ENCODE measurements at places on chromosomes 4 and X.
A peak's percentile ranks its signal among the peaks of the same experiment; 100 is the strongest.

DNA sequence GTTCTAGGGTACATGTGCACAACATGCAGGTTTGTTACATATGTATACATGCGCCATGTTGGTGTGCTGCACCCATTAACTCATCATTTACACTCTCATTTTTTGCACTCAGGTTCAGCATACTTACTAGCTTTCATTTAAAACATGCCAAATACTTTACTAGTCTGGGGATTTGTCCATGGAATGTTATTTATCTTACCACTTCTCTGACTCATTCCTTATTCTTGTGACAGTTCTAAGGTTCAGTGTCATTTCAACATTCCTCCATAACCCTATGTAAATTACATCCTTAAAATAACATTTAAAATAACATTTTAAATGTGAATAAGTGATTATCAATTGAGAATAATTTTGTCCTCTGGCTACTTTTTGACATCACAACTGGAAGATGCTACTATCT, 19.5 kb upstream of the SYTL5 start:
- H3K27me3 ChIP-seq, result no peaks in the 10 kb centered on the region
- no peak overlapping the region for H3K27ac ChIP-seq
- H3K4me3 ChIP-seq, result no peak overlapping the region
- DNase-seq, result no peak

DNA sequence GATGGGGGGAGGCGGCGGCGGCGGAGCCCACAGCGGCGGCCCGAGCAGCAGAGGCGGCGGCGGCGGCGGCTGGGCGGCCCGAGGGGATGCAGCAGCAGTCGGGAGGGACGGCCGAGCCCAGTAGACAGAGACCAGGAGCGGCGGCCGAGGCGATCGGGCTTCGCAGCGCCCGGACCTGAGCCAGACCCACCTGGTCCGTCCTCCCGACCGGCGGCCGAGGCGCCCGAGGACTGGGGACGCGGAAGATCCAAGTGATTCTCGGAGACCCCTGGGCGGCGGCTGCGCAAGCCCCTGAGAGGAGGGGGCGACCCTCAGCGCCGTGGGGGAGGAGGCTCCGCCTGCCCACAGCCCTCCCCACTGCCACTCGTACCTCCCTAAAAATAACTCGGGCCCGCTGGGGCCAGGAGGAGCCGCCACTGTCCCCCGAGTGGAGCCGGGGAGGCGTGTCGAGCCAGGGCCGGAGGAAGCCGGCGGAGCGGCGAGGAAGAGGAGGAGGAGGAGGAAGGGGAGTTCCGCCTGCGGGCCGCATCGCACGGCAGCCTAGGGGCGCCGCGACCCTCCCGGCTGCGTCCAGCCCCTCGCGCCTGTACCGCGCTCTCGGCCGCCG, 608 bp downstream of the RAPGEF2 start:
- H3K4me1 ChIP-seq, result peaks cover 26% of the 10 kb centered on the region
- peak overlapping the region; percentile 97 for H3K4me3 ChIP-seq
- DNase-seq, result peak; percentile 47
- H3K27ac ChIP-seq, result no peak overlapping the region

DNA sequence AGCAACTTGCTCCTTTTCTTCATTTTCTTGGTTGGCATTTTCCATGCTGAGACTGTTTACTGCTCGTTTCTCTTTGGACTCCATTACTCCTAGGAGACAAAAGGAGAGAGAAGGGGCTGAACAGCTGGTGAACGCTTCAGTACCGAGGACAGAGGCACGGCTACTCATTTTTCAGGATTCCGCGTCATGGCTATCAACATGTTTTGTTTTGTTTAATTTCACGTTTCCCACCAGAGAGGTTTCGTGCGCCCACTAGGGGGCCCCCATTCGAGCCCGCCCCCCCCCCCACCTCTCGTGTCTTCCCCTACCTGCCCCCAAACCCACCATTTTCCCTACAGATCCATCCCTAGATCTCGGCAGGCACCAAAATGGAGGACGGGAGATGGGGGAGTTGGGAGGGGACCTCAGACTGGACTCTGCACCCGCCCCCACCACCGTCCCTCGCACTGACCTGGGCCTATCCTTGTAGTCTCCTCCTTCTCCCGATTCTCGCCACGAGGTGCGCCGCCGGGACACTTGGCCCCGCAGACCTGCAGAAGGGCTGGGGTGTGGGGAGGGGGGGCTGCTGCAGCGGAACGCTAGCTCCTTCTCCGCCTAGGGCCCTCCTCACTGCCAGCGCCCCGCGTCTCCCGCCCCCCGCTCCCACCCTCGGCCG, 653 bp downstream of the BEX1 start:
- H3K27ac ChIP-seq, result no peak overlapping the region
- H3K4me1 ChIP-seq, result no peaks in the 10 kb centered on the region
- no peak overlapping the region for H3K4me3 ChIP-seq
- DNase-seq, result no peak
- H3K36me3 ChIP-seq, result no peaks in the 10 kb centered on the region
- H3K27me3 ChIP-seq, result no peaks in the 10 kb centered on the region

GRCh38 chr4:41992967-41993857, 2.9 kb downstream of the SLC30A9 start:
- no peak overlapping the region for H3K27ac ChIP-seq
- H3K4me1 ChIP-seq, result peaks cover 22% of the 10 kb centered on the region
- DNase-seq, result no peak
- no peaks in the 10 kb centered on the region for H3K27me3 ChIP-seq
- H3K36me3 ChIP-seq, result no peaks in the 10 kb centered on the region
- H3K4me3 ChIP-seq, result no peak overlapping the region

DNA sequence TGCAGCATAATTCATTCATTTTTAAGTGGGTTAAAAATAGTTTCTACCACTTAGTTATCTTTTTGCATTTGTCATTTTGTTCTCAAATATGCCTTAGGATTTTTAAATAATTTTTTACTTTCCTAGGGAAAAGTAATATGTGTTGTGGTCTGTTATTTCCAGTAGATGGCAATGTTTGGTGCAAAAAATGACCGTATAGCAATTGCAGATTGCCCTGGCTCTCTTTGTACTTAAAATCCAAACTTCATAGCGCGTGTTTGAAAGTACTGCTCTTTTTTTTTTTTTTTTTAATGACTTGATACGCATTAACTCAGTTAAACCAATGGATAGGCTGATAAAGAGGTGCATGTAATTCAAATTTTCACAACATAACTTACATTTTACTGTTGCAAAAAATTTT, 74.4 kb upstream of the RBMX start:
- peaks cover 3% of the 10 kb centered on the region for H3K4me1 ChIP-seq
- no peak overlapping the region for H3K27ac ChIP-seq
- no peak overlapping the region for H3K4me3 ChIP-seq
- no peaks in the 10 kb centered on the region for H3K27me3 ChIP-seq

- H3K27ac ChIP-seq, result no peak overlapping the region
- H3K4me1 ChIP-seq, result no peaks in the 10 kb centered on the region
- H3K27me3 ChIP-seq, result no peaks in the 10 kb centered on the region
- peaks cover 20% of the 10 kb centered on the region for H3K36me3 ChIP-seq
- peak; percentile 58 for DNase-seq
- peak overlapping the region; percentile 71 for H3K4me3 ChIP-seq
Measured at GRCh38 chr4:15004739-15005301, 2.5 kb downstream of the CPEB2 start.

DNA sequence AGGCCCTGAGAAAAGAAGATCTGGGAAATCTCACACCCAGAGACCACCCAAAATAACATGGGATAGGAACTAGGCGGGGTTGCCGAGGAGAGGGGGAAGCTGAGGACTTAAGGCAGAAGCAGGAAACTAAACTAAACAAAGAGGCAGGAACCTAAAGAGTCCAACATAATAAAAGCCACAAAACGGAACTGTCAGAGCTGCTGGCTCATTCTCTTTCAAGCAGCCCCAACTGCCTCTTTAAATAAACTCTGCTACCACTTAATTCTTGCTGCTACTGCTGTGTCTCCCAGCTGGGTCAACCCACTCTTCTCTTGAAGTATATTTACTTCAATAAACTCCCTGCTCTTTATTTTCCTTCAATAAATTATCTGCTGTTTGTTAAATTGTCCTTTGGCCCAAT, 44.5 kb downstream of the MAGEB16 start:
- H3K27ac ChIP-seq, result no peak overlapping the region
- no peaks in the 10 kb centered on the region for H3K36me3 ChIP-seq
- no peak overlapping the region for H3K4me3 ChIP-seq
- H3K4me1 ChIP-seq, result no peaks in the 10 kb centered on the region
- DNase-seq, result no peak

GRCh38 chrX:153639177-153640044, 7.6 kb upstream of the DUSP9 start:
- no peak overlapping the region for H3K27ac ChIP-seq
- peaks cover 18% of the 10 kb centered on the region for H3K27me3 ChIP-seq

DNA sequence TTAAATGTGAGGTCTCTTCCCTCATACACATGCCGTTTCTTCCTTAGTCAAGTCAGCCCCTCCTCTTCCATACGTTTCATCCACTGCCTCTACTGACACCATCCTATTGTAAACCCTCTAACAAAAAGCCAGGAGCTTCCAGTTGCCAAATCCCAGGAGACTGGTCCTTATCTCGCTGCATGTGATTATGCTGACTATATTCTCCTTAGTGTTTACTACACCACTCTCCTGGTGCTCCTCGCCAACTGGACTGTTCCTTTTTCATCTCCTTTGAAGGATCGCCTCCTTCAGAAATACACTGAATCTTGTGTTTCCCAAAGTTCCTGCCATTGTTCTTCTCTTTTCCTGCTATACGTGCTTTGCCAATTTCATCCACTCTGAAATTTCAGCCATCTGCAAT, 27.7 kb downstream of the MAML3 start:
- H3K27ac ChIP-seq, result no peak overlapping the region
- H3K36me3 ChIP-seq, result no peaks in the 10 kb centered on the region
- DNase-seq, result no peak
- H3K4me1 ChIP-seq, result no peaks in the 10 kb centered on the region
- H3K27me3 ChIP-seq, result no peaks in the 10 kb centered on the region

- H3K27ac ChIP-seq, result no peak overlapping the region
- H3K36me3 ChIP-seq, result no peaks in the 10 kb centered on the region
Measured at GRCh38 chrX:17456526-17456925, 81.5 kb downstream of the NHS start.

DNA sequence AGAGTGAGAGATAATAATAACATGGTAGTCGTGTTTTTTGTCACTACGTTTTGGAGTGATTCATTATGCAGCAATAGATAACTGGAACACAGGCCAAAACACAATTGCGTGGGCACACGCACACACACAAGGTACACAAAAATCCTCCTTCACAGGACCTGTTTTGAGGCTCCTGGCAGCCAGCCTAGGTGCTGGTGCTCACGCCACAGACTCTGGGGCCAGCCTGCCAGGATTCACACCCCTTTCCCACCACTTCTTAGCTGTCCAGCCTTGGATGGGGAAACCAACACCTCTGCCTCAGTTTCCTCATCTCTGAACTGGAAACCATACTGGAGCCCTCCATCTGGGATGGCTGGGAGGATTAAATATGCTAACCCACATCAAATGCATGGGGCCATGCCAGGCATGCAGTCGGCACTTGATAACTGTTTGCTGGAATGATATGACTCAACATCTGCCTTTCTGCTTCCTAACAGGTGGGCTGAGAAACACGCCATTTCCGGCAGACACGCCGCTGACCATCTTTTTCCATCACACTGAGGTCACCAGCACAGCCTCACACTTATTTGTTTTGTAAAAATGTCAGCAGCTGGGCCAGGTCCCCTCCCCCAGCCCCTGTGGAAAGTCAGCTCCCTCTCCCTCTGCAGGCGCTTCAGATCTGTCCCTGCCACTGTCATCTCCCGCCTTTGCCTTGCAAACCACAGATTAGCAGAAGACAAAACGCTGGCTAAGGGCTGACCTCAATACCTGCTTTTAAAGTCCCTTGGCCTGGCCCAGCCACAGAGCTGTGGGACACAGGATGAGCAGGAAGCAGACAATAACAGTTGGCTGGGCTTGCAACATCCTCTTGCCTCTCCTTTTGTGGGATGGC, 237.5 kb downstream of the BCOR start:
- H3K27me3 ChIP-seq, result no peaks in the 10 kb centered on the region
- no peaks in the 10 kb centered on the region for H3K36me3 ChIP-seq
- H3K4me1 ChIP-seq, result peaks cover 40% of the 10 kb centered on the region
- no peak overlapping the region for H3K27ac ChIP-seq
- DNase-seq, result peak; percentile 76

DNA sequence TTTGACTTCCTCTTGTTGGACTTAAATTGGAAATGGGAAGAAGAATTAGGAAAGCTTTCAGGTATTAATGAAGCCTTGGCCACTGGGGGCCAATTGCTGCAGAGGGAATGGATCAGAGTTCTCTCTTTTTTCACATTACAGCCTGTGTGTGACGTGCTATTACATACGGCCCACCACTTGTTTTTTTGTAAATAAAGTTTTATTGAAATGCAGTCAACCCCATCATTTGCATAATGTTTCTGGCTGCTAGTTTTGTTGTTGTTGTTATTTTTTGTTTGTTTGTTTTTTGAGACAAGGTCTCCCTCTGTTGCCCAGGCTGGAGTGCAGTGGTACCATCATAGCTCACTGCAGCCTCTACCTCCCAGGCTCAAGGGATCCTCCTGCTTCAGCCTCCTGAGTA, 98.4 kb downstream of the ASMT start:
- no peak overlapping the region for H3K4me3 ChIP-seq
- H3K36me3 ChIP-seq, result no peaks in the 10 kb centered on the region
- H3K4me1 ChIP-seq, result no peaks in the 10 kb centered on the region
- no peak for DNase-seq

- no peak overlapping the region for H3K27ac ChIP-seq
- H3K27me3 ChIP-seq, result no peaks in the 10 kb centered on the region
- no peaks in the 10 kb centered on the region for H3K36me3 ChIP-seq
- peak; percentile 45 for DNase-seq
- peaks cover 3% of the 10 kb centered on the region for H3K4me1 ChIP-seq
Measured at GRCh38 chr4:80462621-80463091, 127.1 kb downstream of the CFAP299 start.

- no peaks in the 10 kb centered on the region for H3K27me3 ChIP-seq
- H3K4me3 ChIP-seq, result no peak overlapping the region
- no peak for DNase-seq
- no peak overlapping the region for H3K27ac ChIP-seq
- no peaks in the 10 kb centered on the region for H3K36me3 ChIP-seq
- H3K4me1 ChIP-seq, result no peaks in the 10 kb centered on the region
Measured at GRCh38 chr4:168164915-168165548, 72.7 kb downstream of the ANXA10 start.

- H3K4me3 ChIP-seq, result no peak overlapping the region
- no peak overlapping the region for H3K27ac ChIP-seq
- no peak for DNase-seq
- no peaks in the 10 kb centered on the region for H3K36me3 ChIP-seq
- no peaks in the 10 kb centered on the region for H3K4me1 ChIP-seq
Measured at GRCh38 chr4:115233600-115233999, 120.2 kb upstream of the NDST4 start.

DNA sequence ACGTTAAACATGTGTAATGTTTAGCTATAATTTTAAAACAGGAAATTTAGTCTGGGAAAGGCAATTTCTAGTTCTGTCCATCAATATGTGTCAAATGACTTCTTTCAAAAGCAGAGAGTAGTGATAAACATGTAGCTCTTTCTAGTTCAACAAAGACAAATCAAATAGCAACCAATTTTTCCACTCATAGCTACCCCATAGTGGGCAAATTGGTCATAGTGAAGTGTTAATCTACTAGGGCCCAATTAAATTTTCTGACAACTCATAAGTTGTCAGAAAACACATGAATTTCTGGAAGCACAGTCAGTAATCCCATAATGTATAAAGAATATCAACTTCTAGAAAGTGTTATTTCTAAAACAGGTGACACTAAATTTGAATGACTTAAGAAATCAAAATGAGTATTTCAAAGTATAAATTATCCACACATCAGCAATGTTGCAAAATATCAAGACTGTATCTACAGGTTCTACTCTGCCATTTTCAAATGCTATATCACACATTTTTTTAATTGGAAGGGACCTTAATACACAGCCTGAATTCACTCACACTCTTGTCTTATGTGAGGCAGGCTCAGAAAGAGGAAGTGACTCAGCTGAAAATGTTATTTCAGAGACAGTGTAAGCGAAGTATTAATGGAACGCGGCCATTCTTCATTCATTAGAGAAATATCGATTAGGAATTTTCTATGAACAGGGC, 7.7 kb downstream of the OCIAD2 start:
- H3K27me3 ChIP-seq, result no peaks in the 10 kb centered on the region
- H3K36me3 ChIP-seq, result peaks cover 86% of the 10 kb centered on the region
- H3K4me3 ChIP-seq, result no peak overlapping the region
- H3K4me1 ChIP-seq, result peaks cover 4% of the 10 kb centered on the region

Data from CD4-positive, alpha-beta T cell (primary cell).